Urothelium cell line (cell line): ENCODE measurements at places on chromosomes 13 and 19.
A peak's percentile ranks its signal among the peaks of the same experiment; 100 is the strongest.

- no peak for DNase-seq
Measured at GRCh38 chr13:113588394-113589111, 4.0 kb downstream of the TFDP1 start.

DNA sequence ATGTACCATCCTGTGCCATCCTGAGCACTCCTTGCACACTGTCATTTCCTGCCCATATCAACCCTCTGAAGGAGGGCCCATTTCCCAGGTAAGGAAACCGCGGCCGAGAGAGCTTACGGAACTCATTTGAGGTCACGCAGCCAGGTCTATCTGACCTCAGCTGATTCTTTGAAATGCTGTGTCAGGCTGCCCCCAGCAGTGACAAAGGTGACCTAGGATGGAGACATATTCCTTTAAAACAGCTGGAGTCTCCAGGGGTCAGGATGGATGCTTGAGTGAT lies 42.2 kb upstream of the VSTM2B start:
- no peak for DNase-seq

GRCh38 chr13:45472171-45472705 lies 7.5 kb downstream of the COG3 start:
- DNase-seq = no peak

DNA sequence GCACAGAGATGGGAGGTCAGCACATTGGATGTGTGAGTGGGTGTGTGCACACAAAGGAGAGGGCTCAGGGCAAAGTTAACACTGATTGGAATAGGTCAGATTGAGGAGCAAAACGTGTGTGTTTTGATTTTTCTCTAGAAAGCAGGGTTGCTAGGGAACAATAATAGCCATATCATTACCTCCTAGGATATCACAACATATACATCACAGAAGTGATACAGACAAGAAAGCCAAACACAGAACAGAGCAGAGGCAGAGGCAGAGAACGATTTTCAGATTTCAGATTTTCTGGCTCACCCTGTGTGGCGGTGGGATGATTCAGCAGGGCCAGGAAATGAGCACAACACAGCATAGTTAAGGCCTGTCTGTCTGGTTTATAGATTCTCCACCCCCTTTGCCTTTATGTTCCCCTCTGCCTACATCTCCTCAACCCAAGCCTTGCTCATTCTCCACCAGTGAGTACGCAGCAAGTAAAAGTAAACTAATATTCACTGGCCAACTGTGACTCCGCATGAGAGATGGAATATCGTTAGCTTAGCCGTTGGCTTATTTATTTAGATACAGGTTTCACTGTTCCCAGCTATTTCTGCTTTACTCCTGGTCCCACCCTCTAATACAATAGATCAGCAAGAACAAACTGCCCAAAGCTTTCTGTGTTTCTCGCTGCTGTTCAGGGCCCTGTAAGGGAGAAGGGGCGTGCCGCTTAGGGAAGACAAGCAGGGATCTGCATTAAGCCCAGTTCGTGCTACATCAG lies 182.7 kb upstream of the TSC22D1 start:
- DNase-seq = peak; percentile 64
